ENCODE measurements at places on chromosomes 5 and 9.

GRCh38 chr5:126868338-126869004, 91.5 kb downstream of the LMNB1 start:
- no peak for DNase-seq

DNA sequence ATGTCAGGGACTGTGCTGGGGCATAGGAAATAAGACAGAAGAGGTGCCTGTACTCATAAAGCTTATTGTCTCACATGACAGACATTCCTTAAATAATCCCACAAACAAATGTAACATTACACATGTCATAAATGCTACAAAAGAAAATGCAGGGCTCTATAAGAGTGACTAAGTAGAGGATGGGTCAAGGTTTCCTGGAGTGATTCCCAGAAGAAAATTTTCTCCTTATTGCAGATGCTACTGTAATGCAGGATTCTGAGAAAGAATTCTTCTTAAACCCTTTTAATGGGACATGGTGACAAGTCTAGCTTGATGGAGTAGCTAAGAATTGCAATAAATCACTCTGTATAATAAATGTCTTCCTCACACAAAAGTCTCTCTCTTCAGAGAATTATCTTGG, 55.7 kb downstream of the SH3TC2 start:
- DNase-seq: no peak

DNA sequence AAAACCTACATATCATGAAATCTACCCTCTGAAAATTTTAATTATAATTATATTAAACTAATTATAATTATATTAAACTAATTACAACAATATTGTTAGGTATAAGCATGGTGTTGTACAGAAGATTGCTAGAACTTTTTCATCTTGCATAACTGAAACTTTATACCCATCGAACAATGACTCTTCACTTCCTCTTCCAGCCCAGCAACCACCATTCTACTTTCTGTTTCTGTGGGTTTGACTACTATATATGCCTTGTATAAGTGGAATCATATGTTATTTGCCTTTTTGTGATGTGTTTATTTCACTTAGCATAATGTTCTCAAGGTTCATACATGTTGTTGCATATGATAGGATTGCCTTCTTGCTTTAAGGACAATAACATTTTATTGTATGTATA, 274.2 kb upstream of the CCNH start:
- DNase-seq: no peak

DNA sequence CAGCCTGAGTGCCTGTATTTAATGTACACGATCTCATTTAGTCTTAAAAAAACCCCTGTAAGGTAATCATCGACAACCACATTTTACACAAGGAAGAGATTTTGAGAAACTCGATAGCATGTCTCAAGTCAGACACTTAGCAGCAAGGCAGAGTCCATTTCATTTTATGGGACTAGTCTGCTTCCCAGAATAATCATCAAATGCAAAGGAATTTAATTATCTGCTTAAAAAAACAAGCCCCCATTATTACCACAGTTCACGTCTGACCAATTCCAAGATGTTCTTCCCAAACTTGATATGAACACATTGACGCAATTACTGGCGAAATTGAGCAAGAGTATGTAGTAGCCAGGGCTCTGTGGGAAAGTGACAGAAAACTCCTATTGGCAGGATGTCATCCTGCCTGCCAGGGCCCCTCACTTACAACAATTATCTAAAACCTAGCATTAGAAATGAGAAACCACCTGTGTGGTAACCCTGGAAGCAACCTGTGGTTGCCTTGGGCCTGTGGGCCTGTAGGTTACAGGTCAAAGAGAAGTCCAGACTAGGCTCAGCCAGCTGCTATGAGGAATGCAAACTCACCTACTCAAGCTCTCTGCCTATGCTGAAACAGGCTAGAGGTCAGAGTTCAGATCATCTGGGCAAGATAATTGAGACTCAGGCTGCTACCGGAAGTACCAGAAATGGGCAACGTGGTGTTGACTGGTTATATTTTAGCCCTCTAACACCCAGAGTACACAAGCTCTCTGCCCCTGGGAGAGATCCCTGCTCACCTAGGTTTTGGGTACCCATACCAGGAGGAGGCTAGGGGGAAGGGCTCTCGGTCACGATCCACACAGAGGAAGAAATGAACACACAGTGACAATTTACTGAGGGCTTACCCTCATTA, 1.6 kb downstream of the B4GALT1 start:
- DNase-seq: no peak

- DNase-seq: no peak
Observed at GRCh38 chr5:99879791-99880511, 655.2 kb upstream of the FAM174A start.

DNA sequence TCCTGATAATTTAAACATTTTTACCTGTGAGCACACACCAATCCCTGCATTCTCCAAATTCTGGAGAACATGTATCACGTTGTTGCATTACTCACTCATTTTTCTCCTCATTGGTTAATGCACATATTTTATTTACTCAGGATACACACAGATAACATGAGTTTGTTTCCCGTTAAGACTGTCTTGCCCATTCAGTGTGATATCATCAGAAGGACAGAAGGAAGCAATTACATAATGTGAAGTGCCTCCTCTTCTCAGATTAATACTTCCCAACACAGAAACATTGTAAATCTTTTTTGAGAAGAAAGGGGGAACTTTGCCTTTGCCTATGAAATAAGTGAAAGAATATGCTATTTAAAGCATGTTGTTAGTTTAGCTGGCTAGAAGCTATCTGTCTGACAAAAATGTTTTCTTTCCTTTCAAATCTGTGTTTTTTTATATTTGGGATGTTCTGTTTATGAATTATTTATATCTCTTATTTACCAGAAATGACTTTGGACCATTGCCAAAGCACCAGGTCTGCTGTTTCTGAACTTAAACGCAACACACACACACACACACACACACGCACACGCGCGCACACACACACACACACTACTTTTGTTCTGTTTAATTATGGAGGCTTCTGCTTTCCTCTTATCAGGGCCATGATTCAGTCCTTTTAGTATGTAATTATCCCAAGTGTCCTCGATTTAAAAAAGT, 186.5 kb downstream of the CHSY3 start:
- DNase-seq: no peak

- no peak for DNase-seq
Observed at GRCh38 chr5:172598251-172599203, 42.5 kb upstream of the NEURL1B start.

- DNase-seq: no peak
Observed at GRCh38 chr9:126230692-126231091, 95.9 kb upstream of the MVB12B start.

DNA sequence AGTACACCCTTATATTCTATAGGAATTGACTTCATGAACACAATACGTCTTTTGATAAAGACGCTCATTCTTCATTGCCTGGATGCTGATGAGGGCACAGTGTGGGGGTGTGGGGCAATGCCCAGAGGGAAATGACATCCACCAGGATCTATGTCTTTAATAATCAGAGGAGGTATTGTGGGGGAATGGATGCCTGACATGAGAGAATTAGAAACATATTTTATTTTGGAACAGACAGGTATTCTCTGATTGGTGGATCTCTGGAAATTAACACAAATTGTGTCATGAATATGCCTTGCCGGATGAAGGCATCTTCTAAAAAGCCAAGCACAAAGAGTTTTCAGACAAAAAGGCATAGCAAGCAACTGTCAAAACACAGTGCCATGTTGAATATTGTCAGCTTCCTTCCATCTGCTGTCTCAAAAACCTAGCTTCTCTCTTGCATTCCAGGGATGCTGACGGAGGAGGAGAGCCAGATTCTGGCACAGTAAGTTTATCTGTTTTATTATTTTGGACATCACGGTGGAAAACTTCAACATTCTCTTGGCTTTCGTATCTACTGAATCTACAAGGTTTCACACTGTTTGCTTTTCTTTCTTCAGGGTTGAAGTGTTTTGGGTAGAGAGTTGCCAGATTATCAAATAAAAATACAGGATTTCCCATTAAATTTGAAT, 3.9 kb upstream of the C5orf58 start:
- no peak for DNase-seq

DNA sequence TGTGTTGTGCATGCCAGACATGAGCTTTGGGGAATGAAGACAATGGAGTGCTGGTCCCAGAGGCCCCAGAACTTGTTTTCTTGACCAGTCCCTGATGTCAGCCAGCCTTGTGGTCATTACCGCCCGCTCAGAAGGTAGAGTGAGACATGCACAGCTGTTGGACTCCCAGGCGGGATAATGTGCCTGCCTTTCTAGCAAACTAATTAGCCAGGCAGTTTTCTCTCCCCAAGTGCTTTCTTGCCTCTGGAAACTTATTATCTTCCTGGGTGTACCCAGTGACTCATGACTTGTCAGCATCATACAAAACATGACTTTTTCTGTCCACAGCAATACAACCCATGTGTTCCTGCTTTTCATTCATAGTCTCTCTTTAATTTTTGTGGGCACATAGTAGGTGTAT, 131.1 kb downstream of the RMI1 start:
- DNase-seq: no peak

DNA sequence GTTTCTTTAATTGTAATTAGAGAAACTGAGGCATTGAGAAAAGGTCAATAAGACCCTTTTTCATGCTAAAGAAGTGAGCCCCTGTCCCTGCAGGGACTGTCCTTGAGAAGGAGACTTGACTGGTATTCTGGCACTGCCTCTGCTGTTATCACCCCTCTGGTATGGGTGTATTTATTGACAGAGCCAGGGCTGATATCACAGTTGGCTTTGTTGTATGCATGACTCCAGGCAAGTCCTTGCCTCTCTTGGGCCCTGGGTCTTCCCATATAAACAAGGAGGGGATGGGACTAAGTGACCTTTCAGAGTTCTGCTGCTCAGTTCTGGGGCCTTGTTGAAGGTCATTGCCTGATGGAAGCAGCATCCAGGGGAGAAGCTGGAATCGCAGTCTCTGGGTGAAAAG, 71.8 kb upstream of the PPARGC1B start:
- DNase-seq: no peak

GRCh38 chr9:96293498-96294158, 8.3 kb downstream of the HSD17B3 start:
- peak; percentile 12 for DNase-seq

DNA sequence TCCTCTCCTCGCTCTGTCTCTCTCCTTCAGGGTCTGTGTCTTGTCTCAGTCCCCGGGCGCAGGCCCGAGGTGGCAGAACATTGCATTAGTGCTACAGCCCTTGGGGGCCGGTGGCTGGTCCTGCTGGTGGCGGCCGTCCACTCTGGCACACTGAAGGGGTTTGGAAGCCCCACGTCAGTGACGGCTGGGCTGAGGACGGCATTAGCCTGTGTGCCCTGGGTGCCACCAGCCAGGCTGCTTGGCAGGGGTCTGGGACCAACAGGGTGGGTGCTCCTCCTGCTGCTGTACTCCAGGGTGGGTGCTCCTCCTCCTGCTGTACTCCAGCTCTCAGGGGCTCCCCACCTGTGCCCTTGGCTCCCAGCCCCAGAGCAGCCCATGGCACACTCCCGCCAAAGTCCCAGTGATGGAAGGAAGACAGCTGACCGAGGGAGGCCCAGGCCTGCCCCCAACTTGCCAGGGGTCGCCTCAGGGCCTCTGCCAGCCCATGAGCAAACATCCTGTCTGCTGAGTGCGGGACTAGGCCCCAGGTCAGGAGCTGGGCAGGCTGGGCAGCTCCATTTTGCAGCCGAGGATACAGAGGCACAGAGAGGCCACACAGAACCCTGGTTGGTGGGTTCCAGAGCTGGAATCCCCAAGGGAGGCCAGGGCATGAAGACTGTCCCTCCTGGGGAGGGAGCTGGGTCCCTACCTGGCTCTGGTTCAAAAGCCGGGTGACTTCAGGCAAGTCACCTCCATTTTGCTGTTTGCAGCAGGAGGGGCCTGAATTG, 27.3 kb downstream of the SARDH start:
- no peak for DNase-seq

DNA sequence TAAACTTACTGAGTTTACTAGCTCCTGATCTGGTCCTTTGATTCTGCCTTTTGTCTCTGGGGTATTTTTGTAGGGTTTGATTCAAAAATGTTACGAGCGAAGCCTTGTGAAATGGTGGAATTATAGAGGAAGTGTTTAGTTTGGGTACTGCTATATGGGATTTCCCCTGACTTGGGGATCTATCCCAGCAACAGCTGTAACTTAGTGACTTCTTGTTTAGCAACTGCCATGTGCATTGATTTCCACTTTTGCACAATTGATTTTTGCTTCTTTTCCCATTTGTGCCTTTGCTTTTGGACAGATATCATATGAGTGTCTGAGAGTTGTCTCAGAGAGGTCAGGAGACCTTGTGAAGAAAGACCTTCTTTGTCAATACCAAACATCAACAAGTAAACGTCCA, 248.5 kb upstream of the DAP start:
- no peak for DNase-seq

- DNase-seq: no peak
Observed at GRCh38 chr9:98368366-98369065, 113.1 kb upstream of the TBC1D2 start.

DNA sequence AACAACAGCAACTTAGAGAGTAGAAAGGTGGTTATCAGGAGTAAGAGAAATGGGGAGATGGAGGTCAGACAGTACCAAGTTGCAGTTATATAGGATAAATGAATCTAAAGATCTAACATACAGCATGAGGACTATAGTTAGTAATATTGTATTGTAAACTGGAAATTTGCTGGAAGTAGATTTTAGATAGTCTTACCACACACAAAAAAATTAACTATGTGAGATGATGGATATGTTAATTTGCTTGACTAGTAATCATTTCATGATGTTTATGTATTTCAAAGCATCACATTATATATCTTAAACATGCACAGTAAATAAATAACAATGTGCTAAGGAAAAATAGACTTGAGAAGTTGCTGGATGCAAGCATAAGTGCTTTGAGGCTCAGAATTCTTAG, 622.1 kb downstream of the CCDC171 start:
- DNase-seq: no peak

GRCh38 chr5:135660826-135661575, 82.2 kb upstream of the CXCL14 start:
- no peak for DNase-seq

DNA sequence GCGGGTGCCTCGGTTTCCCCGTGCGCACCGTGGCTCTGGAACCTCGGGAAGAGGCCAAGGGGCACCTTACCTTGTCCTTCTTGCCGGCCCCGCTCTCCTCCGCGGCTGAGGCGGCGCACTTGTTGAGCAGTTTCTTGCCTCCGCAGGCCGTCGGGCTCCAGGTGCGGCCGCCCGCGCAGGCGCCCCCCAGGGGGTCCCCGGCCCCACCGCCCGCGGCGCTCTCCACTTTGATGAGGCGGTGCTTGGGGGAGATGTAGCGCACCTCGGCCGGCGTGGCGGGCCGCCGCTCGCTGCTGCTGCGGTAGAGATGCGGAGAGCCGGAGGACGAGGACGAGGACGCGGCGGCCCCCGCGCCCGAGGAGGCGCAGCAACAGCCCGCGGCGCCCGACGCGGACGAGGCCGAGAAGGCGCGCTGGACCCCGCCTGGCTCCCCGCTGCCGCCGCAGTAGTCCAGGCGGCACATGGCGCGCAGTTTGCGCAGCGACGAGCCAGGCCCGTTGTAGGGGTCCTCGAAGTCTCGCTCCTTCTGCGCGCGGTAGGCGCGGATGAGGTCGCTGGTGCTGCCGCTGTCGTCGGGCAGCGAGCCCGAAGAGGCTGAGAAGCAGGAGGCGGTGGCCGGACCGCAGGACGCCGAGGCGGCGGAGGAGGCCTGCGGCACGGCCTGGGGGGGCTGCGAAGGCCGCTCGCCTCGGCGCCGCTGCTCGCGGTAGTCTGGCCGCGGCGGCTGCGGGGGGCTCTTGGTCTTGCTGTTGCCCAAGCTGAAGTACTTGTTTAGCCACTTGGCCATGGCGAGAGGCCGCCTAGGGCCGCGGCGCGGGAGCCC, 957 bp downstream of the SHB start:
- no peak for DNase-seq

GRCh38 chr9:130448035-130448624, 3.4 kb downstream of the ASS1 start:
- no peak for DNase-seq

Data from NCI-H2029 (cell line).